ENCODE measurements at places on chromosomes 5 and 9.
A peak's percentile ranks its signal among the peaks of the same experiment; 100 is the strongest.

DNA sequence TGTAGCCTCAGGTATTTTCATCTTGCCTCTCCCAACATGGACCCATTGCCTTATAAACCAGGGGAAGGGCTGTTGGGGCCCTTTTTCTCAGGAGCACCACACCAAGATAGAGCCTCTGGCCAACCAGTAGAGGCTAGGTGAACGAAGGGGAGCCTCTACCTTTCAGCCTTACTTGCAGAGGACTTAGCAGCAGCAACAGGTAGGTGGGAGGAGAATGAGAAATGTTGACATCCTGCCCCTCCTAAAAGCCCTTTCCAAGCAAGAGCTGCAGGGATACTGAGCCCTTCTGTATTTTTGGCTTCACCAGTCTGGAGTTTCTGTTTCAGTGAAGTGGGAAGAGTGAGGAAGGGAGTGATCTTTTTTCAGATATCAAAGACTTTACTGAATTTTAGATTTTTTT, 77.4 kb downstream of the MTREX start:
- DNase-seq: no peak

GRCh38 chr5:54834121-54834842, 151.1 kb downstream of the ESM1 start:
- DNase-seq: no peak

DNA sequence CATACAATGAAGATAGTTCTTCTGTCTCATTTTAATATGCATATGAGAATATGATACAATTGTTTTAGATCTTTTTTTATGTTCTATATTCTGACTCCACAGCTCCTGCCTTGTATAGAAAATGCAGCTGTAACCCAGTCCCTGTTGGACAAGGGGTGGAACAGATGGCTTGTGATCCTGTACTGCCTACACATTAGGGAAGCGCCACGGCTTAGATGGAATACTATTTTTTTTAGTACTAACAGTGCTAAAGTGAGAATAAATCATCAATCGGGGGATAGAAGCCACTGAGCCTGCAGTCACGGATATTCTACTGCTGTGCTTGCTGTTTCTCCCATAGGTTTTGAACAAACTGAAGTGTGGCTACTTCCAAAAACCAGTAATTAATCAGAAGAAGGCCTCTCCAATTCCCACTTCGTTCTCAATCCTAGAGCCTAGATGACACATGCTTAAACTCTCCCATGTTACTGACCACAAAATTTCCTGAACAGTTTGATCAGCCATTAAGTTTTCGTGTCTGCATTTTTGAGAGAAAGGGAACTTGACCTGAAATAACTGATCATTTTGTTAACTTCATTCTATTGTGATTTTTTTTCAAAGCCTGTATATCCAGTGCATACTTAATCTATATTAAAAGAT, 150.3 kb downstream of the CDH18 start:
- DNase-seq: no peak

DNA sequence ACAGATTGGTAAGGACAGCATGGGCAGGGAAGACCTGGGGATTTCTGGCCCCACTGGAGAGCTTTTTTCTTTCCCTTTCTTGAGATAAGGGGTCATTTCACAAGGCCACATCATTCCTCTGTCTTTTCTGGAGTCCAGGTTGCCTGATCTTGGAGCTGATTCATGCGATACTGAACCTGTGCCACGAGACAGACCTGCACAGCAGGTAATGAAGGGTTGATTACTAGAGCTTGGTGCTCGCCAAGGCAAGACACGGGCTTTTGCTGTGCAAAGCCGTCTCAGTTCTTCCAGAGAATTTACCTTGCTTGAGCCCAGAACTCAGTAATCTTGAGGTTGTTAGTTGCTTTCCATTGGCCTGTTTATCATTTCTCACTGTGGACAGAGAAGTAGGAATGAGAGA, 39.2 kb downstream of the NUP188 start:
- no peak for DNase-seq

- no peak for DNase-seq
These were observed 173.9 kb downstream of the HSPA4 start for GRCh38 chr5:133225671-133226152.

GRCh38 chr9:18821788-18822187, 211.2 kb downstream of the SAXO1 start:
- DNase-seq: peak; percentile 33

- DNase-seq: no peak
These were observed 54.0 kb upstream of the MAP3K1 start for GRCh38 chr5:56761151-56761885.

- DNase-seq: no peak
These were observed 5.3 kb downstream of the SLC1A1 start for GRCh38 chr9:4495537-4495936.

DNA sequence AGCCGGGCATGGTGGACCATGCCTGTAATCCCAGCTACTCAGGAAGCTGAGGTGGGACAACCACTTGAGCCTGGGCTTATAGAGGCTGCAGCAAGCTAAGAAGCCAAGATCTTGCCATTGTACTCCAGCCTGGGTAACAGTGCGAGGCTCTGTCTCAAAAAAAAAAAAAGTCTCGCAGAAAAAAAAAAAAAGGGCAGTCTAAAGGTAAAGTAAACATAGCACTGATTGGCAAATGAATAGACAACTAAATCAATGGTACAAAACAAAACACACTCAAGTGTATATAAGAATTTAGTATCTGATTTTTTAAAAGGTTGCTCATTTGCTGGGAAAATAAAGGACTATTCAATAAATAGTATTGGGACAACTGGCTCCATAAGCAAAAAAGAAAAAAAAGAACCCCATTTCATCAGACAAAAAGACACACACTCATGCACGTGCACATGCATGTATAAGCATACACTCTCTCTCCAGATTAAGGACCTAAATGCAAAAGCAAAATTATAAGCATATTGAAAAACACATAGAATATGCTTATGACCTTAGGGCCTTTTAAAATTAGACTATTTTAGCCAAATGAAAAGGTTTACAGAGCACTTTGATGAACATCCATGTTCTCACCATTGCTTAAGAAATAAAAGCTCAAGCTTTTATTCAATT, 5.7 kb downstream of the IL6ST start:
- DNase-seq: no peak

DNA sequence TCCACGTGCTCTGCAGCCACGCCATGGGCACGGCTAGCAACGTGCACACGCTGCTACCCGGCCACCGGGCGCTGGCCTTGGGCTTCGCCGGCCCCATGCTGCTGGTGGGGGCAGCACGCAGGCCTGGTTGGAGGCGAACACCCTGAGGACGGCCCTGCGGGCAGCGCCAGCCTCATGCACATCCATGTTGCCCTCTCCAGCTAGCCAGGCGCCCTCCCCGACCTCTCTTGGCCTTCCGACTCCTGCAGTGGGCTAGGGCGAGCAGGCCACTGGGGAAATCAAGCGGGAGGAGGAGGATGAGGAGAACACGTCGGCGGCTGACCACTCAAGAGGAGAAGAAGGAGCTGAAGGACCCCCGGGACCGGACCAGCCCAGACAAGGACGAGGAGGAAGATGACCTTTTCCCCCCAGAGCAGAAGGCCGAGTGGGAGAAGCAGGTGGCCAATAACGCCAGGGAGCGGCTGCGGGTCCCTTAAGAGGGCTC, 73.3 kb downstream of the INSL6 start:
- no peak for DNase-seq

- DNase-seq: no peak
These were observed 21.5 kb downstream of the SARDH start for GRCh38 chr9:133716564-133717112.

DNA sequence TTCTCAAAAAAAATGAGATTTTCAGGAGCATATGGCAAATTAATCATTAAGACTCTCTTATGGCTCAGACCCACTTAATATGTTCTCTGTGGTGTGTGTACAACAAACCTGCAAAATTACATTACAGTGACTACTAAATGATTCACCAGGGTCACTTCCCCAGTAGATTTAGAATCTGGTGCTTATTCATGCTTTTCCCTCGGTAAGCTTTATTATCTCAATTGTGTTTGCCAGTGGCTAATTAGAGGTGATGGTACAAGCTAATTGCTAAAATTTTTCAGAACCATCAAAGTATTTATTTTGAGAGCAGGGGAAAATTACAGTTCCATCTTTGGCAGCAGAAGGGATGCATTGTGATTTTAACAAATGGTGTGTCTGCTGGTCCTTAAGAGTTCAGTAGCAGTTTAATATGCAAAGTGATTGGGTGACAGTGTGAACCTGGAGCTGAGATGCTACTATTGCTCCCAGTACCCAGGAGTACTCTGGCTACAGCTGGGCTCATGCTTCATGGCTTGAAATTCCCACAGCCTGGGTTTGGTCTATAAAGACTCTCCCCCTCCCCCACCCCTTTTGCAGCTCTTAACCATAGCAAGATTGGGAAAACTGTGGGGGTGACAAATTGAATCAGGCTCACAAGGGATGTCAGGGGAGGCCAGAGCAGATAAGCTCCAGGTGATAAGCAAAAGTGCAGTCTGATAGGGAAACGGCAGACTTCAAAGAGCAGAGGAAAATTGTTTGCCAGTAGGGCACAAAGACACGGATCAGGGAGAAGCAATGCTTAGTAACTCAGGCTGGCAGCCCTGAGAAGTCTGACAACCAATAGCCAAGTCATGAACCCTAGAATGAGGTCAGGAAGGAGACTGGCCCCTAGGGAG, 92.8 kb upstream of the RAD23B start:
- no peak for DNase-seq

DNA sequence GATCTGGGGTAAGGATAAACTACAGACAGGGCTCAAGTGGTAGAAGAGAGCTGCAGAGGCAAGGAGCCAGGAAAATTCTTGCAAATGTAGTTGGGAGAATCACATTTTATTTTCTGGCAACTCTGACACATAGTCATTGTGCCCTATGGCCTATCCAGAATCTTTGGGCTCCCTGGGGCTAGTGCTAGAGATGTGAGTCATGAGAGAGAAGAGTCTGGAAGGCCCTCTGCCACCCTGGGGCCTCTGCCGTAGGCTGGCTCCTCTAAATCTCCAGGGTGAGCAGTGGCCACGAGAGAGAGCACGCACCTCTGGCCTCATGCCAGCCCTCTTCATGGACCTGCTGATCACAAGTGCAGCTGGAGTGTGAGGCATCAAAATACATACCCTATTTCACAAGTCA, 74.3 kb upstream of the SSBP2 start:
- no peak for DNase-seq

GRCh38 chr5:57576317-57576716, 93.7 kb upstream of the ACTBL2 start:
- no peak for DNase-seq

- peak; percentile 80 for DNase-seq
These were observed 37.4 kb downstream of the P4HA2 start for GRCh38 chr5:132190161-132190817.

DNA sequence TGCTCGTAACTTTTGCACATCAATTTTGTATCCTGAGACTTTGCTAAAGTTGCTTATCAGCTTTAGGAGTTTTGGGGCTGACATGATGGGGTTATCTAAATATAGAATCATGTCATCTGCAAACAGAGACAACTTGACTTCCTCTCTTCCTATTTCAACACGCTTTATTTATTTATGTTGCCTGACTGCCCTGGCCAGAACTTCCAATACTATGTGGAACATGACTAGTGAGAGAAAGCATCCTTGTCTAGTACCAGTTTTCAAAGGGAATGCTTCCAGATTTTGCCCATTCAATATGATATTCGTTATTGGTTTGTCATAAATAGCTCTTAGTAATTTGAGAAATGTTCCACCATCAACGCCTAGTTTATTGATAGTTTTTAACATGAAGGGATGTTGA, 65.4 kb upstream of the CDH12 start:
- no peak for DNase-seq

DNA sequence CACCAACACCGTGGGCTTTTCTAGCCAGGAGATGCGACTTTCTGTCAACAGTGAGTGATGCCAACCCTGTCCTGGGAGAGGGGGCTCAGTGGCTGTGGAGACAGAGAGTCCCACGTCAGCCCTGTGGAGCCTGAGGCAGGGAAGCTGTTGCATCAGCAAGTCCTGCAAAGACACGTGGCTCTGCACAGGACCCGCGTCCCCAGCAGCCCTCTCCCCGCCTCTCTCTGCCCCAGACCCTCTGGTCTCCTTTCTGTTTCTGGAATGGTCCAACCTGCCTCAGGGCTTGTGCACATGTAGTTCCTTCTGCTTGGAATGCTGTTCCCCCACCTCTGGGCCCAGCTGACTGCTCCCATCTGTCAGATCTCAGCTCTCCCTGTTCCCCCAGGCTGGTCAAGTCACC, 60.4 kb downstream of the HMCN2 start:
- DNase-seq: no peak

GRCh38 chr5:68347536-68347935, 132.0 kb downstream of the PIK3R1 start:
- no peak for DNase-seq

- no peak for DNase-seq
These were observed 8.4 kb upstream of the FAM120AOS start for GRCh38 chr9:93461821-93462220.

GRCh38 chr5:73909474-73909873, 283.5 kb downstream of the ARHGEF28 start:
- no peak for DNase-seq

DNA sequence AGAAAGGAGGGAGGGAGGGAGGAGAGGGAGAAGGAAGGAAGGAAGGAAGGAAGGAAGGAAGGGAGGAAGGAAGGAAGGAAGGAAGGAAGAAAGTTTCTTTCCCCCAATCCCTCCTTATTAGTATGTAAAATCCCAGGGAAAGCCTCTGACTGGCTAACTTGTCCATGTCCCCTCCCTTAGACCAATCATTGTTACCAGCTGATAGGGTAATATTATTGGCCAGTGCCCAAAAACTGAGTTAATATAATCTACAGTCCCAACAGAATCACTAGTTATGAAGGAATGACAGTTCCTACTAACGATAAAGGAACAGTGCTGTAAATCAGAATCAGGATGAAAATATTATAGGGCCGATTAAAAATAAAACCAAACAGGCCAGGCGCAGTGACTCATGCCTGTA, 53.6 kb upstream of the CCNG1 start:
- no peak for DNase-seq

- peak; percentile 74 for DNase-seq
These were observed 9.1 kb upstream of the ZNF608 start for GRCh38 chr5:124755565-124755964.

GRCh38 chr9:128011071-128011817, 30.5 kb upstream of the EEIG1 start:
- DNase-seq: no peak

DNA sequence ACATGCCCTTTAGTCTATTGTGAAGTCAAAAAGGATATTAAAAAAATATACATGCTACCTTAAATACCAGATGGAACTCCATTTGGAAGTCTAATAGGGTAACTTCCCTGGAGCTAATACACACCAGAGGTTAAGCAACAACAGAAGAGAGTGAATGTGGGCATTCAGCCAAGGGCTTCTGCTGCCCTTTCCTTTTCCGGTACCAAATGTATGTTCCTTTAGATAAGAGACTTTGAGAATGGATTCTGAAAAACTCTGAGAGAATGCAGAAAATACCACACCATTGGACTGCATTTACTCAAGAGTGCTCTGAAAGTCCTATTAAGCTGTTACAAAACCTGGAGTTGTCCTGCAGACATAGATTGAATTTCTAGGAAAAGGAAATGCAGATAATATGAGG, 23.8 kb upstream of the TRPM3 start:
- no peak for DNase-seq

GRCh38 chr5:9540791-9541190, 5.1 kb downstream of the SEMA5A start:
- no peak for DNase-seq

Data from iPS-NIHi11 (cell line).